GM23248 (cell line): ENCODE measurements at places on chromosomes 1 and 21.
A peak's percentile ranks its signal among the peaks of the same experiment; 100 is the strongest.

DNA sequence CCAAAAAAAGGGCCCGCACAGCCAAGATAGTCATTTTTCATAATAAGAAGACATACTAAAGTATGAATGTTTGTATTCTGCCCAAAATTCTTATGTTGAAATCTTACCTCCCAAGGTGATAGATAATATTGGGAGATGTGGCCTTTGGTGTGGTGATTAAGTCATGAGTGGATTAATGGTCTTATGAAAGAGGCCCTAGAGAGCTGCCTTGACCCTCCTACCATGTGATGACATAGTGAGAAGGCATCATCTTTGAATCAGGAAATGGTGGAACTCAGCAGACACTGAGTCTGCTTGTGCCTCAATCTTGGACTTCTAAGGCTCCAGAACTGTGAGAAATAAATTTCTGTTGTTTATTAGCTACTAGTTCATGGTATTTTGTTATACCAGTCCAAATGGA lies 11.8 kb upstream of the RNPC3 start:
- DNase-seq: peak; percentile 51

DNA sequence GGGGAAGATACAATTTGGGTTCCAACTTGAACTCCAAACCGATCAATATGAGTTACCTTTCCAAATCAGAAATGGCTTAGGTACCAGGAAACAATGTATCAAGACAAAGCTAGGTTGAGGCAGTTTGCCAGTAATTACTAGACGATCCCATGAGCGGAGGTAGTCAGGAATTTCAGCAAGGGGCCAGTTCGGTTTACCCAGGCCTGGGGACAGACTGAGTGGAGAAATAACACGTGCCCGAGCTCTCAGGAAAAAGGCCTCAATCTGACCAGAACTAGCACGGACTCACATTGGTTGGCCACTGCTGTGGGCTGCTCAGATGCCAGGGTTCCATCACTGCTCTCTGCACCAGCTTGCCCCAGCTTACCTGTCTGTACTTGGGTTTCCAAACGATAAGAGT lies 15.3 kb downstream of the CLSTN1 start:
- DNase-seq: no peak

DNA sequence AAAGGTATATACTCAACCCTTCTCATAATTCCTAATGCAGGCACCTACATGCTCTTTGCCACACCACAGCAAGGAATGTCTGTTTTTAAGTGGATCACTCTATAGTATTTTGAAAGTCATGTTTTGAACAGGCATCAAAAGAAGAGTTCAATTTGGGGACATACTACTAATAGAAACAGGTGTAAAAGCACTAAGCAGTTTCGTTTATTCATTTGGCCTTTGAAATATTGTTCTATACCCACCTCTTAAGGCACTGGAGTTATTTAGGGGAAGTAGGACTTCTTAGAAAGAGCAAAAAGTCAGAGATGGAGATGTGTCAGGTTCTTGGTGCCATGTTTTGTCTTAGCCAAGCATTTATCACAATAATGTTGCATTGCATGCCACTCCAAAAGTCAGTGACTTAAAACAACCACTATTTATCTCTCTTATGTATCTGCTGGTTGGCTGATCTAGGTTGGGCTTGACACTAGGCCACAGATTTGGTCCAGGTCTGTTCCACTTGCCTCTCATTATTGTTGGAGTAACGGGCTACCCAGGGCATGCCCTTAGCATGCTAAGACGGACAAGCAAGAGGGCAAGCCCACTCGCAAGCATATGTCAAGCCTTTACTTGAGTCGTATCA lies 107.5 kb downstream of the RGL1 start:
- no peak for DNase-seq

- DNase-seq: no peak
These were observed 21.1 kb downstream of the MEGF6 start for GRCh38 chr1:3590139-3590763.

DNA sequence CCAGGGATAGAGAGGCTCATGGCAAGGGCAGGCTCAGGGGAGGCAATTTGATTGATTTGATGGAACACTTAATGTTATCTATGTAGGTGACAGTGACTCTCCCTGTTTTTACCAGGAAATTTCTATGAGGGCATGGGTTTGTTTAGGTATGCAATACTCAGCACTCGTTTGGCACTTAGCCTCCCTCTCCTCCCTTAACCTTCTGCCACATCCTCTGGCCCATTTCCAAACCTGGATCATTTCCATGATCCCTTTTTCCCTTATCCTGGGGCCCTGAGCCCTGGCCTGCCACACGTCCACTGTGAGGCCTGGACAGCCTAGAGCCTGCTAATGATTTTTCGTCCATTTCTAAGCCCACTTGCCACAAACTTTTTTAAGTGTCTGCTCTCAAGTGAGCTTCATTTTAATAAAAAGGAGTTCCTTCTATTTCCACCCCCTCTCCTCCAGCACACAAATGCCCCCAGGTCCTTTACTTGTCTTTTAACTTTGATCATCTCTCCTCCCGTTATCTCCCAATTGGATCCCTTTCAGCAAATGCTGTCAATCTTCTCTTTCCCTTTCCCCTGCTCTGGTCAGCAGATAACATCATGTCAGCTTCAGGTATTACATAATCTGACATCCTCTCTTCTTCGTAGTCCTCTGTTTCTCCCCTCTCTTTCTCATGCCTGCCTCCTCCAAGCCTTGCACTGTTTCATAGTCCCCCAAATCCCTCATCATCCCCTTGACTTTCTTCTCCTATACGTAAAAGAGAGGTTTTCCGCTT lies 37.8 kb upstream of the GADD45A start:
- peak; percentile 19 for DNase-seq

DNA sequence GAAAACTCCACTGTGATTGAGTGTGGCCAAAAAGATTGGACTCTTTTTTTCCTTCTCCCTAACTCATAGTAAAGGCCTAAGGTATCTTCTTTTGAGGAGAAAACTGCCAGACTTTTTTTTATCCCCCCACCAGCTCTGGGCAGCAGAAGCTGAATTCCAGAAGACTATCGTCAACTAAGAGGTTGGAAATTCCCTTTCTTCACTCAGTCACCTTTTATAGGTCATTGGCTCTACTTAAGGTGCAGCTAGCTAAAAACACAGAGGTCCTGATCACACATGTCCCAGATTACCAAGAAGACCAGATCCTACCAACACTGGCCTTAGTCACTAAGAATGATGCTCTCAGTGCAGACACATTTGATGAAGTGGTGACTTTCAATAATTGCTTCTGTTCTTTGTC lies 1441.2 kb downstream of the PLA2G4A start:
- no peak for DNase-seq

DNA sequence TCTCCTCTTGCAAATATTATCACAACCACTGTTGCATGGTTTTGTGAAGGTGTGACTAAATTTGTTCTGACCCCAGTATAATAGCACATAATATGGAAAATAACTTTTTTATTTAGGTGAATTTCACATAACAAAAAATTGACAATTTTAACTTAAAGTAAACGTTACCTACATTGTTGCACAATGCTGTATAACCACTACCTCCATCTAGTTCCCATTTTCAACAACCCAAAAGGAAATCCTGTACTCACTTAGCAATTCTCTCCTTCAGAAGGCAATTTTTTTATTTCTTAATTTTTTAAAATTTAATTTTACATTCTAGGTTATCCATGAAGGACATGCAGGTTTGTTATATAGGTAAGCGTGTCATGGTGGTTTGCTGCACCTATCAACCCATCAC lies 95.2 kb downstream of the KCNJ6 start:
- no peak for DNase-seq

DNA sequence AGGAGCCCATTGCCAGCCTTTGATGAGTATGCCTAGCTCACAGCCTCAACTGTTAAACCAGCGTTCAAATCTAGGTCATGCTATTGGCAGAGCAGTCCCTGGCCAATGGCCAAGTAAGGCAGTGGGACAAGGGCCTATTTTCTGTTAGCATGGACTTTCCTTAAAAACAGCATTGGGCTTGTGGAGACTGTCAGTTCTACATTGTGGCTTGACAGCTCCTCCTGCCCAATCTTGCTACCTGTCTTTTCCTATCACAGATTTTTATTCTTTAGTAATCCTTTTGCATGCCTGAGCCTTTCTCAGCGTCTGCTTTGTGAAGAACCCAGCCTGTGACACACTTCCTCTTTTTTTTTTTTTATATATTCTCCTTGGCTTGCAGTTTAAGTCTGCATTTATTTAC lies 56.4 kb downstream of the DIP2A start:
- DNase-seq: peak; percentile 54

DNA sequence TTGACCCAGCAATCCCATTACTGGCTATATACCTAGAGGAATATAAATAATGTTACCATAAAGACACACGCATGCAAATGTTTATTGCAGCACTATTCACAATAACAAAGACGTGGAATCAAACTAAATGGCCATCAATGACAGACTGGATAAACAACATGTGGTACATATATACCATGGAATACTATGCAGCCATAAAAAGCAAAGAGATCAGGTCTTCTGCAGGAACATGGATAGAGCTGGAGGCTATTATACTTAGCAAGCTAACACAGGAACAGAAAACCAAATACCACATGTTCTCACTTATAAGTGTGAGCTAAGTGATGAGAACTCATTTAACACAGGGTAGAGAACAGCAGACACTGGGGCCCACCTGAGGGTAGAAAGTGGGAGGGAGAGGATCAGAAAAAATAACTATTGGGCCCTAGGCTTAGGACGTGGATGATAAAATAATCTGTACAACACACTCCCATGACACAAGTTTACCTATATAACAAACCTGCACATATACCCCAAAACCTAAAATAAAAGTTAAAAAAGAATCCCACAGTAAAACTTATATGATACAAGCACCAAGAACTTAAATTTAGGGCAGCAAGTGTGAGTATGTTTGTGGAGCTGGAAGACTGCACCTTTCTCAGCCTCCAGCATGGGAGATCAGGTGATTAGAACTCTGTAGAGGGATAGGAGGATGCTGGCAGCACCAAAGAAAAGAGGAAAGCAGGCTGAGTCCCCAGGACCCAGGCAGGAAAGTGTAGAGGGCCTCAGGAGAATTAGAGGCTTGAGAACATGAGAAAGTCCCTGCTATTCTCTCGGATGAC lies 320.8 kb upstream of the USP24 start:
- DNase-seq: no peak

DNA sequence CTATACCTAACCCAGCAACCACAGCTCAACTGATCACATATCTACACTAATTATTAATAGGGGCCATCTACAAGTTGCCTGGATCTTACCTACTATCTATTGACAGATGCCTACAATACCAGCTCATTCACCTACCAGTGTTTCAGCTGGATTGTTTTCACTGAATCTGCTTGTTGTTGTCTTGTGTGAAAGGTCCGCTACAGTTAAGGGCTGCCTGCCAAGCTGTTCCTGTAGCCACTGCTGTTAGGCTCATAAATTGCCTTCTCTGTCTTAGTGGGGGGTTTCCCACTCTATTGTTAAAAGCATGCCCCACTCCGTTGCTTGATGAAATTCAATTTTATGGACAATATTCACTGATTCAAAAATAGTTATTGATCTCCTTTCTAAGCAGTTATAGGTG lies 199.7 kb upstream of the TMPRSS15 start:
- DNase-seq: no peak

GRCh38 chr1:226809785-226810571 lies 60.4 kb upstream of the PSEN2 start:
- DNase-seq: peak; percentile 24

- no peak for DNase-seq
These were observed 314.9 kb upstream of the DEPDC1 start for GRCh38 chr1:68811806-68812205.

- DNase-seq: no peak
These were observed at the start of gene PRAMEF12 for GRCh38 chr1:12773438-12773837. TSS of gene PRAMEF12 (plus strand) at chr1:12773738. CDS start at chr1:12774868, 1,130 bp downstream.

GRCh38 chr1:44934791-44935190 lies 51.6 kb downstream of the EIF2B3 start:
- DNase-seq: no peak

GRCh38 chr1:233661376-233662159 lies 47.7 kb downstream of the KCNK1 start:
- DNase-seq: no peak

DNA sequence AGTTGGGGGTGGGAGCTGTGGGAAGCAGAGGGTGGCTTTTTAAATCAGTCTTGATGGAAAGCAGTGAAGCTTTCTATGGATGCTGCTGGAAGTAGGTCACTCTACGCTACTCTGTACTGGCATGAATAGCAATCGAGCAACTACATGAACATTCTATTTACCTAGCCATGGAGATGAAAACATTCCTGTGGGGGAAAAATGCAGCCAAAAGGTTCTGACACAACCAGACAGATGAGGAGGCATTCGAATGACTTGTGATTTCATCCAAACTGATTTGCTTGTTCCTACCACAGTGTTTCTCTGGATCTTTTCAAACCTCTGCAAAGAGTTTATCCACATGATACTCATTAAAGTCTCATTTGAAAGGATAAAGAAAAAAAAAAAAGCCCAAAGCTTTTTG lies 95.0 kb downstream of the ASTN1 start:
- DNase-seq: no peak

- DNase-seq: no peak
These were observed 10.4 kb upstream of the LAMC2 start for GRCh38 chr1:183175631-183176030.

- peak; percentile 91 for DNase-seq
These were observed 32.4 kb downstream of the EIF2D start for GRCh38 chr1:206579747-206580437.

- DNase-seq: no peak
These were observed 69.1 kb downstream of the BCAR3 start for GRCh38 chr1:93612510-93612909.

GRCh38 chr1:57307392-57308170 lies 116.3 kb downstream of the DAB1 start:
- no peak for DNase-seq

DNA sequence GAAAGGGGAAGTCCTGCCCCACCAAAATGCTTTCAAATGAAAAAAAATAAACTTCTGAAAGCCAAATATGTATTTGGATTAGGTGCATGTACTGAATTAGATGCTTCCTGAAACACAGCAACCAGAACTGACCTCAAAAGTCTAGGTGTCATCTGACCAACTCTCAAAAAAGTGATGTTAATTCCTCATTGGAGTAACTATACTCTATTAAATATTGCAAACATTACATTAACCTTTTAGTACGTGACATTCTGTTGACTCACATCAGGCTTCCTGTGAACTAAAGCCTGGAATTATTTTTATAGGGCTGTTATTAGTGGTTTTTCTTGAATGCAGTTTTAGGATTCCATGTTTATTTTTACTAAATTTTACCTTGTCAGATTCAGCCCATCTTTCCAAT lies 73.5 kb downstream of the ASTN1 start:
- peak; percentile 49 for DNase-seq

DNA sequence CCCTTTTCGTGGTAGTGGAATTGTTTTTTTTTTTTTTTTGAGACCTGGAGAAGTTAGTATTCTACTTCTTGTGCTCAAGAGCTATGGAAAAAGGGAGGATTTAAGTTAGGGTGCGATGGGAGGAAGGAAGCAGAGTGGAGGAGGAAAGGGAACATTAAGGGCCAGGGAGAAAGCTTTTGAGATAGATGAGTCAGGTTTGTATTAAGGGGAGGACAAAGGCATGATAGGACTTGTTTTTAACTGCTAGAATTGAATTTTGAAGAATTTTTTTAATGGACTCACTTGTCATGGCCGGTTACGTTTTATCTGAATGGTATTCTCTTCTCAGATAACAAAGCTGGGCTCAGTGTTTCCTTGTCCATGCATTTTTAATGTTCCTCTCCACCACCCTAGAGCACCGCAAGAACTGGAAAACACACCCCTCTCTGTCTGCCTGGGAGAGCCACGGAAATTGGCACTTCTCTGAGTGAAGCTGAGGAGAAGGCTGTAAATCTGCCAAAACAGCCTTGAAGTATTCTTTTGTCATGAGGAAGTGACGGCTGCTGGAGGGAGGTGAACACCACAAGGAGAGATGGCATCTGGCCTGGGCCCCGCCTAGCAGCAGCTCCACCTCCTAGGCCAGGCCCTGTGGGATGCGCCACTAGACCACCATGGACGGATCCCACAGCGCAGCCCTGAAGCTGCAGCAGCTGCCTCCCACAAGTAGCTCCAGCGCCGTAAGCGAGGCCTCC lies 3.5 kb downstream of the NIPAL3 start:
- peak; percentile 42 for DNase-seq
